ENCODE measurements at places on chromosomes 12 and 14. TPM values are rescaled to one million over a fixed set of nuclear protein-coding genes. Genes with fewer than 3 reads are reported as not detected.

- no peaks in the 10 kb centered on the region for H3K27me3 ChIP-seq
- H3K36me3 ChIP-seq = no peaks in the 10 kb centered on the region
- no peak overlapping the region for H3K27ac ChIP-seq
- no peak overlapping the region for H3K4me3 ChIP-seq
- H3K4me1 ChIP-seq = no peaks in the 10 kb centered on the region
- no peak for DNase-seq
Observed at GRCh38 chr12:65319688-65320200, 41.3 kb downstream of the MSRB3 start.

- no peak overlapping the region for H3K27ac ChIP-seq
- H3K36me3 ChIP-seq = no peaks in the 10 kb centered on the region
- H3K4me1 ChIP-seq = peaks cover 11% of the 10 kb centered on the region
- DNase-seq = no peak
- H3K27me3 ChIP-seq = no peaks in the 10 kb centered on the region
- H3K4me3 ChIP-seq = no peak overlapping the region
Observed at GRCh38 chr14:73003681-73004080, 23.2 kb downstream of the ZFYVE1 start.

DNA sequence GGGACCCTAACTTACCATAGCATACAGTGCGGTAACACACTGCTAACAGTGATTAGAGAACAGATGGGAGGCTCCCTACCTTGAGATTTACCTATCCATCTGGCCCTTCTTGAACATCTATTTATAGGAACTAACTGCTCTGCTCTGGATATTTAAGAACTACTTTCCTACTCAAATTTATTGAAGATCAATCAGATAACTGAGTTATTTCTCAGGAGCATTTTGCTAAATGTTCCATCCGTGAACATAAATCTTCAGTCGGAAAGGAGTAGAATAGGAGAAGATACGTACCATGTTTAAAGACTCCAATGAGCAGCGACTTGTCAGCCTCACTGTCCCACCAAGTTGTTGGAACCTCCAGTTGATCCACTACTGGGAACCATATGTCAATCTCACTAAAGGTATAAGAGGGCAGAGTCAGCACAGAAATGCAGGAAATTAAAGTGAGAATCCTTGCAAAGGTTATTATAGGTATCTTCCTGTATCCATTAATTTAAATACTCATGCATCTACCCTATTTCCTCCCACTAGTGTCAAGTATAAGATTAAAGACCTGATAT lies 15.6 kb upstream of the SUPT16H start:
- peaks cover 99% of the 10 kb centered on the region for H3K36me3 ChIP-seq
- H3K27me3 ChIP-seq = no peaks in the 10 kb centered on the region
- no peak overlapping the region for H3K4me3 ChIP-seq
- H3K27ac ChIP-seq = no peak overlapping the region
- DNase-seq = no peak

DNA sequence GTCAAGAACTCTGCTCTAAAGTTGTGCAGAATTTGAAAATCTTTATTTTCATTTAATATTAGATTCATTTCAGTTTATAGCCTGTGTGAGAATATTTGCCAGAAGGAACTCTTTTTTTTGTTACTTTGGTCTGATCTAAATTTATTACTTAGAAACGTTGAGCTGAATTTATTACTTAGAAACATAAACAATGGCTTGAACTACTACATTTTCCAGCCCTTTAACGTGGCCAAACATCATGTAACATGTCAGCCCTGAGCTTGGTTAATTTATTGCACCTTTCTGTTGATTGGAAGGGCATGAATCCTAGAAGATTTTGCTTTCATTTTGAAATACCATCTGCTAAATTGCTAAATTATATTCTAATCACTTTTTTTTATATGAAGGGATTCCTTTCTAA lies 241.4 kb downstream of the TMEM117 start:
- H3K4me1 ChIP-seq = no peaks in the 10 kb centered on the region
- no peaks in the 10 kb centered on the region for H3K27me3 ChIP-seq
- H3K4me3 ChIP-seq = no peak overlapping the region
- no peak for DNase-seq
- no peak overlapping the region for H3K27ac ChIP-seq

DNA sequence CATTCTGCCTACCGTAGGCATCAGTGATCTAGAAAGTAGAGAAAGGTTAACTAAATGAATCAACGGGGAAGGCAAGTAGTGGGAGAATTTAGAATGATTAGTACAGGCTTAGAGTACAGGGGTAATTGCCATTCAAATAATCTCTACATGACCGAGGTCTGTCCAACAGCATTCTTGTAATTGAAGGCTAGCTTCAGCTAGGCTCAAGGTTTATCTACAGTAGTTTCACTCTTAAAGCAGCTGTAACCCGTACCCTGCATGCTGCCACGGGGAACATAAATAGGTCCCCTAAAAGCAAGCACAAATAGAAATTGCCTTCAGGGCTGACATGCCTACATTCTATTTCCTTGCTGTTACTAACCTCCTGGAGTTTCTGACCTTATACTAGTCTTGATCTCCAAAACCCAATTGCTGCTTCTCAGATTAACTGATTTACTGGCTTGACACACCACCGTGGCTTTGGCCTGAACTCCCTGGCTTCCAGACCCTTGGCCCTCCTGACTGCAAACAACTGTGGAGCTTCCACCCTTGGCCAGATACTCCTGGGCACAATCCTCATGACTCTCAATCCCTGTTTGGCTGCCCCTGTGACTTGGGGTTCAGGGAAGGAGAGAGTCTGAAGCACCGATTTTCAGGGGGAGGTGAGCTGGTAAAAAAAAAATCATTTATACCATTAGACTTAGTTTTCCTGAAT lies 242.1 kb upstream of the FOXN3 start:
- no peak overlapping the region for H3K4me3 ChIP-seq
- H3K27me3 ChIP-seq = no peaks in the 10 kb centered on the region
- no peak for DNase-seq
- no peak overlapping the region for H3K27ac ChIP-seq
- H3K36me3 ChIP-seq = no peaks in the 10 kb centered on the region

DNA sequence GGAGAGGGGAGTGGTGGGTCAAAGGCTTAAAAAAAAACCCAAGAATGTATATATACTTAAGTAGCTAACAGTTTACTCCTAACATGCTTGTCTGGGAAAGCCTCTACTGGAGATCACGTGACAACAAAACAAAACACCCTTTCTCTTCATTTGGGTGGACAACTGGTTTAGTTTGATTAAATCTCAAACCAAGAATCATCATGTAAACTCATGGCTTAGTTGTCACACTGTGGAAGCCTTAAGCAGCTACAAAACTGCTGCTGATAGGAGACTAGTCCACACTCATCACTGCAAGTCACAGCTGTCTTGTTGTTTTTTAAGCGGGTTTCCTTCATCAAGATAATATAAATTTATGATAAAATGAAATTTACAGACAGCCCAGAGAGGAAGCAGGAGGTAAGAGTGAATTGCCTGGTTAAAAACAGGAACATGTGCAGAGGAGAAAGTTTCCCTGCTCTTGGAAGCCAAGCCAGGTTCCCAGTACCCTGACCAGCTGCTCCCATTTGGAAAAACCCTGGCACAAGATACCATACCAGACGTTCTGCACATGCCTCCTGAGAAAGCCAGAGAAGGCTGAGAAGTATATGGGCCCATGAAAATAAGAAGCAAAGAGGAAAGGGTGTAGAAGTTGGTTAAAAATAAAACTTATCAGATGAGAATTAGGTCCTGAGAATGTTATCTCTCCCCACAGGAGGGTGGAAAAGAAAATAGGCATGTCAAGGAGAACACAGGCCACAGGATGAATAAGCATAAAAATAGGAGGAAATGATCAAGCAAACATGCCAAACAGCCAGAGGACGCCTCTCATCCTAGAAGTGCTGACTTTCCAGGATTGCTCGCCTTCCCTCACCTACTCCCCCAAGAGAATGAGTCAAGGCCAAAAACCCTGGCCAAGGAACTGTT lies 34.0 kb downstream of the EGLN3 start:
- no peaks in the 10 kb centered on the region for H3K36me3 ChIP-seq
- H3K27ac ChIP-seq = peak overlapping the region; percentile 45
- DNase-seq = no peak
- H3K4me1 ChIP-seq = peaks cover 7% of the 10 kb centered on the region

GRCh38 chr14:20662968-20663732 lies 21.2 kb upstream of the RNASE4 start:
- no peaks in the 10 kb centered on the region for H3K36me3 ChIP-seq
- H3K27me3 ChIP-seq = peaks cover 62% of the 10 kb centered on the region
- peak; percentile 90 for DNase-seq
- peak overlapping the region; percentile 41 for H3K4me3 ChIP-seq
- H3K4me1 ChIP-seq = peaks cover 48% of the 10 kb centered on the region
- peak overlapping the region; percentile 22 for H3K27ac ChIP-seq

DNA sequence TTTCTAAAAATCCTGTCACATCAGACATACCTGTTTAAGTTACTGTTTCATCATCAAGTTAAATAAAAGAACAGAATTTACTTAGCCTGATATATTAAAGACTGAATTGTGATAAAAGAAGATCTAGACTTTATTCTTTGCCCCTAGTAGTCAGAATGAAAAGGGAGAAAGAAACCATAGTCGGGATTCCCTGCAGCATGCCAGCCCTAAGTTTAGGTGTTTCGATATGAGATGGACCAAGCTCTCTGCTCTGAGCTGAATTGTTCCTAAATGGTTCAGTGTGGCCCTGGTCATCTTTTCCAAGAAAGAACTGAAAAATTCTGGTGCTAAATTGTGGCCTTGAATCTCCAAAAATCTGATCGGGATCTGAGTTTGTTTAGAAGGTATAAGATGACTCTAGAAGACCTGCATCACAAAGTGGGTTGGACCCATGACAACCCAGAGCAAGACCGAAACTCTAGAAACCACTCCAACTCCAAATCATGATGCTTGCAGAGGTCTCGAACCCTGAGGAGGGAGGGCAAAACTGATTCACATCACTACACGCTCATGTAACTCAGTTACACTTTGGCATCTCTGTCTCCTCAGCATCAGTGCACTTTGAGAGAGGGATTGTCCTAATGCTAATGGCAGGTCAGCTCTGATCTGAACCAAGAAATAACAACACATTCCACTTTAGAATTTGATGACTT lies 15.7 kb downstream of the PTGER2 start:
- H3K4me3 ChIP-seq = no peak overlapping the region
- H3K4me1 ChIP-seq = peaks cover 15% of the 10 kb centered on the region
- H3K36me3 ChIP-seq = no peaks in the 10 kb centered on the region
- DNase-seq = no peak
- peak overlapping the region; percentile 3 for H3K27ac ChIP-seq

DNA sequence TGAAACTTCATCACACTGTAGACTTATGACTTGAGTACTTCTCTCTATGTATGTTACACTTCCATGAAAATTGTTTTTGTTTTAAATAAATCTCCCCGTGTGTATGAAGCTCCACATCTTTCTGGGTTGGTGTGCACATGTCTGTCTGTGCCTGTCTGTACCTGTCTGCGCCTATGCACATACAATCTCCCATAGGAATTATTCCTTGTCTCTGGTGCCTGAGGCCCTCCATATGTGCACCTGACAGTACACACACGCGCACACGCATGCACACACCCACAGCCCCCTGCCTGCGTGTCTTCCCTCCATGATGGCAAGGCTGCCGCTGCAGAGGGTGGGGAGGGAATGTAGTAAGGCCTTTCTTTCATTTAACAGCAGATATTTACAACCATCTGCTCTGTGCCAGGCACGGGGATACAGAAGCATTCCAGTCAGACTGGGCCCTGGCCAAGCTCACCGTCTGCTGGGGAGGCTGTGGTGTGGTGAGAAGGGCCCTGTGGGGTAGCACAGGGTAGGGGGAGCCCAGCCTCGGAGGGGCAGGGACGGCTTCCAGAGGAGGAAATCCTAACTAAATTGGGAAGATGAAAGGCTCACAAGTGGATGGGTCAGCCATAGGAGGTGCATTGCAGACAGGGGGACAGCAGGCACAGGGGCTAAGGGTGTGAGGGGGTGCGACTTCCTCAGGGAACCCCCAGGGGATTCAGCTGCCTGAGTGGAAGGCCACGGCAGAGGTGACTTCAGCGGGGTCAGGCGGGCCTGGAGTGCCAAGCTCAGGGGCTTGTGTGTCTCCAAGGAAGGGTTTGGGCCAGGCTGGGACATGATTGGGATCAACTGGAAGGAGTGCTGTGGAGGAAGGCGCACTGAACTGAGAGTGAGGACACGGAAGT lies 26.1 kb downstream of the KRT8 start:
- DNase-seq = no peak
- peaks cover 9% of the 10 kb centered on the region for H3K27me3 ChIP-seq
- no peaks in the 10 kb centered on the region for H3K36me3 ChIP-seq
- H3K4me1 ChIP-seq = peaks cover 3% of the 10 kb centered on the region
- H3K4me3 ChIP-seq = no peak overlapping the region

GRCh38 chr14:99522934-99523703 lies 41.9 kb downstream of the CCNK start:
- H3K36me3 ChIP-seq = no peaks in the 10 kb centered on the region
- no peaks in the 10 kb centered on the region for H3K27me3 ChIP-seq
- no peak overlapping the region for H3K4me3 ChIP-seq
- H3K4me1 ChIP-seq = peaks cover 7% of the 10 kb centered on the region
- peak overlapping the region; percentile 64 for H3K27ac ChIP-seq

TGM1 gene
- 4.8 TPM for total RNA-seq

RARG gene
- 20.8 TPM for total RNA-seq

CD163 gene
- total RNA-seq = 587 TPM

DBX2 gene
- total RNA-seq = not detected

NOS1 gene
- not detected for total RNA-seq

PRKAB1 gene
- 69.2 TPM for total RNA-seq
